ENCODE measurements at places on chromosomes 4 and X.
A peak's percentile ranks its signal among the peaks of the same experiment; 100 is the strongest.

DNA sequence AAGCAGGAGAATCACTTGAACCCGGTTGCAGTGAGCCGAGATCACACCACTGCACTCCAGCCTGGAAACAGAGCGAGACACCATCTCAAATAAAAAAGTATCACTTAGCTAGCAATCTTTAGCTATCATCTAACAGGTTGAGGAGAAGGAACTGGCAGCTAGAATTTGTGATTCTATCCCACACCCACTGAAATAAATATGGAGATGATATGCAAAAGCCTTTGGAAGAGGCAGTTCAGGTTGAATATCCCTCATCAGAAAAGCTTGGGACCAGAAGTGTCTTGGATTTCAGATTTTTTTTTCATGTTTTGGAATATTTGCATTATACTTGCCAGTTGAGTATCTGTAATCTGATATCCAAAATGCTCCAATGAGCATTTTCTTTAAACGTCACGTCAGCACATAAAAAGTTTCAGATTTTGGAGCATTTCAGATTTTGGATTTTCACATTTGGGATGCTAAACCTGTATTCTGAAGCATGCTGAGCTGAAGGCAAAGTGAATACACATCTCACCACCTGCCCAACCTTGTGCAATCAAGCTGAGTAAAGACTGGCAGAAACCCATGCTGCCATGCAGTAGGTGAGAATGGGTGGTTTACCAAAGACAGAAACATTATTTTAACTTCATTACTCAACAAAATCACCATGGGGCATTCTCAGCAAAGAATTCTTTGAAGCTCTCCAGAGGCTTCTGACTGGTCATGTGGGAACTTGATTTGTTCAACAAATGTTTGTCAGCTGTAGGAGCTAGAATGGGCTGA lies 159.3 kb downstream of the SH3KBP1 start:
- DNase-seq: no peak

GRCh38 chrX:38211891-38212635 lies 8.6 kb downstream of the SRPX start:
- DNase-seq: no peak

GRCh38 chrX:106415276-106415895 lies 196.4 kb upstream of the RADX start:
- DNase-seq: no peak

GRCh38 chr4:183469285-183469684 lies 24.8 kb downstream of the CDKN2AIP start:
- DNase-seq: no peak

DNA sequence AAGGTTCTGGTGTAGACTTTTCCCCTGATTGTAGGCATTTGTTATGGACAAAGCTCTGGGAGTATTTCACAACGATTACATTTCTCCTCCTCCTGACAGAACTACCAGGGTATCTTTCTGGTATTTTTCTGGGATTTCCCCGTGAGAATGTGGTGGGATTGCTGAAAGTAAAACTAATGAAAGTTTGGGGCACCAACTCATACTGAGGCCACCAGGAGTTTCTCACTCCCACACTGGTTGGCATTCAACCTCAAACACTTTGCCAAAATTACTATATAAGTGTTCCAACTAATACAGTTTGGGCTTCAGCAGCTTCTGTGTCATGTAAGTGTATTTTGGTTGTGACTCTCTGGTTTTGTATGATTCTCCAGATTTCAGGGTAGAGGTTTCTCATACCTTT lies 855.1 kb downstream of the GLUD2 start:
- DNase-seq: no peak

- no peak for DNase-seq
Observed at GRCh38 chr4:140374130-140374477, 658 bp downstream of the SCOC start.

- DNase-seq: peak; percentile 94
Observed at GRCh38 chr4:169270810-169271691, at the start of gene SH3RF1. Gene SH3RF1, minus strand, starts transcription at chr4:169270956. Its CDS starts 1,744 bp downstream, at chr4:169269212.

GRCh38 chr4:155403886-155404285 lies 27.1 kb upstream of the MAP9 start:
- no peak for DNase-seq

GRCh38 chr4:143402776-143403552 lies 66.3 kb downstream of the GAB1 start:
- DNase-seq: no peak
